Activated T-helper 2 cell treated with anti-CD3 and anti-CD28 coated beads, Interferon-gamma antibody, Interleukin-2, Interleukin-4, amounts not matched to agents 10 μg/mL and 5 μg/mL and 100 μg/mL, durations not matched to agents 14 hours and 24 hours and 36 hours (primary cell): ENCODE measurements at places on chromosomes 4 and X. TPM values are rescaled to one million over a fixed set of nuclear protein-coding genes. Genes with fewer than 3 reads are reported as not detected.

CSN2 gene
- total RNA-seq, result not detected in 2 replicates

ARX gene
- not detected in 2 replicates for total RNA-seq

TMEM150C gene
- not detected in 2 replicates for total RNA-seq

CXCR3 gene
- total RNA-seq, result 11.1 and 11.4 TPM in 2 replicates

GPC3 gene
- total RNA-seq, result 0.25 and 0.37 TPM in 2 replicates

GPR173 gene
- total RNA-seq, result not detected in 2 replicates

WAS gene
- total RNA-seq, result 117 and 120 TPM in 2 replicates

KCND1 gene
- 2.9 and 3.3 TPM in 2 replicates for total RNA-seq

RAB39B gene
- 8.3 and 9.4 TPM in 2 replicates for total RNA-seq

SYTL4 gene
- not detected in 2 replicates for total RNA-seq

MAGEC3 gene
- not detected in 2 replicates for total RNA-seq

TRO gene
- 2.1 and 2.8 TPM in 2 replicates for total RNA-seq

- peak; percentile 27 for DNase-seq
These were observed 323.6 kb downstream of the BCOR start for GRCh38 chrX:39773923-39774773.

- DNase-seq, result peak; percentile 16
These were observed 142.6 kb downstream of the EGF start for GRCh38 chr4:110055158-110055768.

GRCh38 chr4:136012220-136012619 lies 1520.1 kb downstream of the PCDH18 start:
- no peak for DNase-seq

- no peak for DNase-seq
These were observed 2.5 kb downstream of the RPS4X start for GRCh38 chrX:72274526-72274925.

- no peak for DNase-seq
These were observed 33.0 kb upstream of the TLR2 start for GRCh38 chr4:153651116-153651515.

DNA sequence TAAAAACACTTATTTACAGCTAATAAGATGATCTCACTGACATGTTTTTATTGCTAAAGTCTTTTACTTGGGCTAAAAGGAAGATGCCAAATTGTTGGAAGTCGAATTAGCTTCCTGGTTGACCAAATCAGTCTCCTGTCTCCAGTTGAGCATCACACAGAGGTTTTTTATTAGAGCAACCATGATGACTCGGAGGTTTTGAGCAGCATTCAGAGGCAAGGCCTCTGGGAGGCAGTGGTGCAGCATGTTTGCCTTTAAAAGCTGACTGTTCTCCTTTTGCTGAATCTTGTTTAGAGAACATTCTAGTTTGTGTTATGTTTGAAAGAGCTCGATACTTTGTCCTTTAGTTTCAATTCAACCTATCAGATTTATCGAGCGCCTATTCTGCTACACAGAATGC lies 2.1 kb downstream of the UCHL1 start:
- no peak for DNase-seq

DNA sequence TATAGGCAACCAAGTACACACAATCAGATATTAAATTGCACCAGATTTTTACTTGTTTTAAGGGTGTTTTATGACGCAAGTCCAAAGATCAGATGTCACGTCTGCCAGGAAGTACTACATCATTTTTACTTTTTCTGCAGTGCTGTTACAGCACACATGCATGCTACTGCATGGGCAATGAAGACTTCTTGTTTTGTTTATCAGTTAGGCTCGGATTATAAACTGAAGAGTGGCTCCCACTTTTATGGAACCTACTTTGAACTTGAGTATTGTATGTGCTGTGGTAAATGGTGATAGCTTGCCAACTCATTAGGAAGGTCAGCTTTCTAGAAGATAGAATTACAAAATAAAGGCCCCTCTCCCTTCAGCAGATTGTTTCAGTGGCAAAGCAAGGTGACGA lies 131.6 kb downstream of the CEP135 start:
- DNase-seq, result no peak

DNA sequence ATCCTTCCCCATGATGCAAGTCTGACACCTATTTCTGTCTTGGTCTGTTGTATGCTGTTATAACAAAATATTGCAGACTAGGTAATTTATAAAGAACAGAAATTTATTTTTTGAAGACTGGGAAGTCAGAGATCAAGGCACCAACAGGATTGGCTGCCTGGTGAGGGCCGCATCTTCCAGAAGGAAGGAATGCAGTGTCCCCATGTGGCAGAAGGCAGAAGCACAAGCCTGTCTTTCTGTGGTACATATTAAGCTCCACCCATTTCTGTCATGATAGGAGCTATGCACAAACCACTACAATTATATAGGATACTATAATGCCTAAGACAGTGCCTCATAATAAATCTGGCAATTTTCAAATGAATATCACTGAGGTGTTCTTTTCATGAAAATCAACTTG lies 502.3 kb upstream of the DIAPH2 start:
- DNase-seq, result no peak

DNA sequence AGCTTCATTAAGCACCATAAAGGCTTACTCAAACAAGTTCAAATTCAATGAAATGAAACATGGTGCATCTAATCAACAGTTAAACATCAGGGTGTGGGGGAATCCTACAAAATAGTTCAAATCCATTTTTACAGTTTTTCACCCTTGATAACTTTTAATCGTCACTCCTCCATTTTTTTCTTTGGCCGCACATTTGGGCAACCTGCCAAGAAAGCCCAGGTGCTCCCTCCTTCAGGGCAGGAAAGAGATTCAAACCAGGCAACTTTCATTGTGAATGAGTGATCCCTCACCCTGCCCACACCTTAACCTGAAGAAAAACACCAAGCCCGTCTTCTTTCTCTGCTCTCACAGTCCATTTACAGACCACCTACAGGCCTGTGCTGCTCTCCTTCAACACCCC lies 24.9 kb downstream of the TRIM61 start:
- no peak for DNase-seq

- no peak for DNase-seq
These were observed 78.9 kb downstream of the IRF2 start for GRCh38 chr4:184395451-184395917.

- peak; percentile 9 for DNase-seq
These were observed 2.5 kb upstream of the RS1 start for GRCh38 chrX:18674417-18674787.

DNA sequence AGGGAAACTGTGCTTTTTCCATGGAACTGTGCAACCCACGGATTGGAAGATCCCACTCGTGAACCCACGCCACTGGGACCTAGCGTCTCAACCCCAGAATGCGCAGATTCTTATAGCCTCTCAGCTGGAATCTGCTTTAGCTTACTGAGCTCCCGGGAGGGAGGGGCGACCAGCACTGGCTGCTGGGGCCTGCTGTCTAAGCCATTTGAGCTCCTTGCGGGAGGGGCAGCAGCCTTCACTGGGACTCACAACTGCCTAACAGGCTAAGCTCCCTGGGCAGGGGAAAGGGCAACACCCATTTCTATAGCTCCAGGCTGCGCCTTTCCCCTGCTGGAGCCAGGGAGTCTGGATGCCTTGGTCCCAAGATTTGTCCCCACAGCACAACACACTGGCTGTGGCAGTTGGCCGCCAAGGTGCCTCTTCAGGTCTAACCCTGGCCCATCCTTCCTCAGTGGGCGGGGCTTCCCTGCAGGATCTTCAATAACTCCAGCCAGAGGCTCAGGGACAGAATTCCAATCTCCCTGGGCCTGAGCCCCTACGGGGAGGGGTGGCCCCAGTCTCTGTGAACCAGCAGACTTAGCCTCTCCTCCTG lies 451.7 kb upstream of the PITX2 start:
- no peak for DNase-seq

GRCh38 chr4:171981185-171981584 lies 168.0 kb downstream of the GALNTL6 start:
- DNase-seq, result no peak

- DNase-seq, result no peak
These were observed 22.1 kb downstream of the DOK7 start for GRCh38 chr4:3485011-3485791.

- DNase-seq, result no peak
These were observed at the start of gene MTTP for GRCh38 chr4:99574530-99575324. Gene MTTP, plus strand, starts transcription at chr4:99574824. Its CDS starts 86 bp downstream, at chr4:99574910.

DNA sequence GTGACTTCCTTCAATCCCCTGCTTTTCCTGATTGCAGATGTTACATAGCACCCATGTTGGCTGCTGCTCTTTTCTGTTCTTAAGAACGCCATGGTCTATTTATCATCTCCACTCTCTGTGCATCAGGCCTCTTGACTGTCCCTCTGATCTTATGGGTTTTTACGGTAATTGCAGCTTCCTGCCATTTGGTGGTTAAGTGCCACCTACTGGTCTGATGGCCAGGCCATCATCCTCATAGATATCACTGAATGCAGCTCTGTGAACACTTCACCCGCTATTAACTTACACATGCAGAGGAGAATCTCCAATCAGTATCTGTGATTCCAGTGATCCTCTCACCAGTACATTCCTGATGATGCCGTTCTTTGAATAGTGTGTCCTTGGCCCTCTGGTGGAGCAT lies 382.4 kb downstream of the TRAM1L1 start:
- DNase-seq, result no peak

DNA sequence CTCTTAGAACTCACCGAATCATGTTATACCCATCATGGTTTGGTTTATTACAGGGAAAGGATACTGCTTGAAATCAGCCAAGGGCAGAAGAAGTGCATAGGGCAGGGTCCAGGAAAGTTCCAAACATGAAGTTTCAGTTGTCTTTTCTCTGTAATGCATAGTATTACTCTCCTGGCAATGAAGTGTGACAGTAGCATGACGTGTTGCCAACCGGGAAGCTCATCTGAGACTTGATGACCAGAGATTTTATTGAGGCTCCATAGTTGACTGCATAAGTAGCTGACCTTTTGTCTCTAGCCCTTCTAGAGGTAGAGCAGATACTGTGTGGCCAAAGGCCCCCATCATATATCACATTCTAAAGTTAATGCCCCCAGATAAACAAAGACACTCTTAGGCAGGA lies 72.1 kb downstream of the BEND4 start:
- DNase-seq, result no peak

- DNase-seq, result no peak
These were observed 381.9 kb downstream of the PRDM5 start for GRCh38 chr4:120540625-120541024.

GRCh38 chr4:186889876-186890643 lies 166.4 kb upstream of the FAT1 start:
- no peak for DNase-seq

DNA sequence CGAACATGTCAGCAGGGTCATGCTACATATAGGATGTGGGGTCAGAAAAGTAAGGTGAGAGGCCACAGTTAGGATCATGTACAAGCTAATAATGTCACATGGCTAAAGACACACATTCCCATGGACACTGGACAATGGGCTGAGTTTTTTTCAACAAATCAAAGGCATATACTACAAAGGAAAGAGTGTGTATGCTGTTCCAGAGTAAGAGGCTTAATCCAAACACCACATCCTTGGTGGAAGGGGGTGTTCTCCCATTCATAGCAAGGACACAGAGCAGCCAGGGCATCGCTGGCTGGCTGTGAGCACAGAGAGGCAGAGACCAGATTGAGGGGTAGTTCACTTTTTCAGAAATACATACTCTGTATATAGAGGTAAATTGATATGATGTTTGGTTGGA lies 131.7 kb downstream of the MGST2 start:
- no peak for DNase-seq

- DNase-seq, result no peak
These were observed at the start of gene SLC2A9 for GRCh38 chr4:10020871-10021652. Gene SLC2A9, minus strand, starts transcription at chr4:10021497. Its CDS starts 68 bp downstream, at chr4:10021429.

GRCh38 chrX:135302269-135302873 lies 6.9 kb upstream of the ETDC start:
- no peak for DNase-seq

- no peak for DNase-seq
These were observed 49.4 kb downstream of the SLC9A6 start for GRCh38 chrX:136034668-136035067.

DNA sequence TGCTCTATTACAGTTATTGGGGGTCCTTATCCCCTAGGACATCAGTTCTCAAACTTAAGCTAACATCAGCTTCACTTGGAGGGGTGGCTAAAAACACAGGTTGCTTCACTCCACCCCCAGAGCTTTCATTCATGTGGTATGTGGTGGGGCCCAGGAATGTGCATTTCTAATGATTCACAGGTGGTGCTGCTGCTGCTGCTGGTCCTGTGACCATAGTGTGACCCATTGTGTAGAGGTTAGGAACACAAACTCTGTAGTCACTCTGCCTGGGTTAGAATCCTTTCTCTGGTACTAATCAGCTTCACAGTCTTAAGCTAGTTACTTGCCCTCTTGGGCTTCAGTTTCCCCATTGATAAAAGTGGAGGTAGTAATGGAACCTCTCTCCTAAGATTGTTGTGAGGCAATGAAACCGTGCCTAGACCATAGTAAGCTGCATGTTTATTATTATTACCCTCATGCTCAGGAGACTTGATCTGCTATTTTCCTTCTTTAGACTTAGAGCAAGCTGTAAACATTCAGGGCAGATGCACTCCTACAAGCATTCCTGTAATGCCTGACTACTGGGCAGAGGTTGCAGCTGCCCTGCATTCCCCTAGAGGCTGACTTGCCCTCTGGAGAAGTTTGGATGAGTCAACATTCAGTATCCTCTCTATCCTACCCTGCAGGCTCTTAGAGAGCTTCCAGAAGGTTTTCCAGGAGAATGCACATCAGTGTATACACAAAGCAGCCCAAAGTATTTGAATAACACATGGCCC lies 94.1 kb upstream of the ACSL4 start:
- no peak for DNase-seq

DNA sequence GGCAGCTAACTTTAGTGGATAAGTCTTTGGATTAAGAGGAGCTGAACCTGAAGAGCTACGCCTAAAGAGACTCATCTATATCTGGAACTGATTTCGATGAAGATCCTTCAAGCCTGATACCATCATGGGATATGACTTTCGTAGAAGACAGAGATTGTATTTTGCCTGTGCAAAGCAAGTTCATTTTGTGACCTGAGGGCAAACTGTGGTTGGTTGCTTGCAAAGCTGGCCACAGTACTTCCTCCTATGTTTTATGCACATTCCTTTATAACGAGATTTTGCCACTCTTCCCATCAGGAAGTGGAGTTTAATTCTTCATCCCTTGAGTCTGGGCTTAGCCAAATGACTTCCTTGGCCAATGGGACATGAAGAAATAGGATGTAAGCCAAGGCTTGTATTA lies 519.3 kb upstream of the NR3C2 start:
- no peak for DNase-seq

GRCh38 chr4:8840006-8840793 lies 31.4 kb downstream of the HMX1 start:
- no peak for DNase-seq

DNA sequence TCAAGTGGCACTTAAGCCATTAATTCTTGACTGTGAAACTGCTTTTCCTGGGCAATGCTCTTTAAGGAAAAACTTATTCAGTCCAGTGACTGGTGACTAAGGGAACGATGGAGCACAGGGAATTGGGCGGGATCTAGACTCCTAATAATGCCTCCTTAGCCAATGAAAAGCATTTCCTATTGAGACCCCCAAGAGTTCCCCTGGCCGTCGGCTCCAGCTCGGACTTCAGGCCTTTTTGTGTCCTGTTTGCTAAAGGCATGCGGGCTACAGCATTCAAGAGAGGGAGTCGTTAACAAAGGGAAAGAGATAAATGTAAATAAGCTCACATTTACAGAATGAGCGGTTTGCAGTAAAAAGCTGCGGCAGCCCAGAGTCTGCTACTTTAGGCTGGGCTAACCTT lies at the start of gene LPAR4:
Gene LPAR4 (plus strand): TSS at position 232 of the 400 bp plus-strand sequence. CDS start 7,150 bp downstream, outside the sequence.
- no peak for DNase-seq

- no peak for DNase-seq
These were observed 205.5 kb downstream of the MID1 start for GRCh38 chrX:10414862-10415261.
